ENCODE measurements at places on chromosomes 4 and X. TPM values are rescaled to one million over a fixed set of nuclear protein-coding genes. Genes with fewer than 3 reads are reported as not detected.

DNA sequence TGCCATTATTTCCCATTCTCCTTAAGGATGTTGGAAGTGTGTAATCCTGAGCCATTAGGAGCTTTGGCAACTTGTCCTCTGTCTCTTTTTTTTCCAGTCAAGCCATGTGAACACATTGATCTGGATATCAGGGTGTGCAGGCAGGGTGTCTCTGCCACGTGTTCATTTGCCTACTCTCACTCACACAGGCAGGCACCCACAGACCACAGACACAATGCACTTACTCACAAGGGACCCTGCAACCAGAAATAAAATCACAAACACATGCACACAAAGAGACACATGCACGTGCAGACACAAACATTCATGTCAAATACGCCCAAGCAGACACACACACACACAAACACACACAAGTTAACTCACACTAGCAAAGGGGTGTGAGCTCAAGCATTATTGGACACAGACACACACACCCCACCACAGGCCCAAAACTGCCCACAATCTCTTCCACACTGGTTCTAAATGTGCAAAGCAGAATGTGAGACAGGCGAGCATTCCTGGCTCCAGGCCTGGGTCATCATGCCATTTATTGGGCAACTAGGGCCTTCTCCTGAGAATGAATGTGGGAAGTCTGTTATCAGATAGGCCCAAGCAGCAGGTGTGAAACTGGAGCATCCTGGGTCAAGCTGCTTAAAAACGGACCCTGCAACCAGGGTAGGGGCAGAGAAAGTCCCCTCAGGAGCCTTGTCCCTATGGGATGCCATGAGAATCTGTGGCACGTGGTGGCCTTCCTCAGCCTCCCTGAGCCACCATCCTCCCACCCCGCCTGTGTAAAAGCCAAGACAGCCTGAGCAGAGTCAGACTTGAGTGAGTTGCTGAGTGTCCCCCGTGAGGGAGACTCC lies 63.4 kb downstream of the NBDY start:
- no peak for DNase-seq

Gene ALAS2
- total RNA-seq, result not detected

Gene TMEM47
- not detected for total RNA-seq

DNA sequence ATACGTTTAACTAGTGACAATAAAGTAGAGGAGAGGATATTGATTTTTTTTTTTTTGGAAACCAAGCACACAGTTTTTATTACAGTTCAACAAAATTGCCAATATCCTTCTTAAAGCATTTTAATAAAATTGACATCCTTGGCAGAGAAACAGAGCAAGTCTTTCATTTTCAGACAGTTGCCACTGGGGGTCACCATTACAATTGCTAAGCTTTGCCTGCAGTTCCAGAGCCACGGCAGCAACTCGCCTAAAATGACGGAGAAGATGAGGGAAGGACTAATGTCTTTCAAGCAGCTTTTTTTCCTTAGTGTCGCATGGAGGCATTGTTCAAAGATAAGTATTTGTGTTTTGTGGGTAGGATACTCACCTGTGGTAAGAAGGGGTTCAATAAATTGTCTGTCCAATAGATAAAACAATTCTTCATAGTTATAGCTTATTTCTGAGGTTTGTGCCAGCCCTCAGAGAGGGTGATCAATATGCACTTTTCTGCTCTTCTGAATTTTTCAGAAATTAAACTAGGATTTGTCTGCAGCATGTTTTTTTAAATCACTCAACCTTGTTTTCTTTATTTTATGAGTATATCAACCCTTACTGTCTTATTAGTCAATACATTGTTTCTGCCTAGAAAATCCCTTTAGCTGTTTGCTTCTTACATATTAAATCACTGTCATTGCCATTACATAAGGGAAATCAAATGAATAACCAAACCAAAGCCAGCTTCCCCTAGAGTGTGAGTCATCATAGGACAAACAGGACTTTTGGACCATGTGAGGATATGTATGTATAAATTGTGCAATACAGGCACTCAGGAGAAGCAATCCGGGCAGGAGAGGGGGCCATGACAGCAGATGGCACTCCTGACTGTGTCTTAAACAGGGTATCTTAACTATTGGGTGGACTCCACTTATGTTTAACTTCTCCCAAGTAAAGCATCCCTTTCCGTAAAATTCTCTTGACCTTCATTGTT lies 508.1 kb upstream of the ARX start:
- DNase-seq, result no peak

Gene RADX
- 9.1 TPM for total RNA-seq

GRCh38 chr4:26860922-26861433 lies 337 bp downstream of the STIM2 start:
- DNase-seq, result peak; percentile 57

Gene RPL36A
- total RNA-seq, result 308 TPM

GRCh38 chr4:40482985-40483647 lies 146.5 kb downstream of the RBM47 start:
- no peak for DNase-seq

DNA sequence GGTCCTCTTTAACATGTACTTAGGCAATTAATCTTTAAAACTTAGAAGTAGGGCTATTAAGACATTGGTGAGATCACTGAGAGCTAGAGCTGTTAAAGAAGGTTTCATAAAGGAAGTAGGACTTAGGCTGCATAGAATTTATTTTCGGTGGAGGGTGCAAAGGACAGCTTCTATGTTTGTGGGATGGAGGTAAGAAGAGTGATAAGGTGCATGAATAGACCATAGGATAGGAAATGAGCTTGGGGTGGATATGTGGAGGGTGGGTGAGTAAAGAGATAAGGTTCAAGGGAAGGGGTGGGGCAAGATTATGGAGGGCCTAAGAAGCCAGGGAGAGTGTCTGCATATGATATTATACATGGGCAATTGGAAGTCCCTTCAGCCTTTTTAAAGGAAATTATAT lies 15.9 kb downstream of the RTL9 start:
- DNase-seq, result no peak

Gene PRR32
- total RNA-seq, result not detected

GRCh38 chrX:117998171-117998570 lies 118.4 kb downstream of the KLHL13 start:
- no peak for DNase-seq

Gene IL21
- total RNA-seq, result not detected

Gene ZAR1
- total RNA-seq, result not detected

- no peak for DNase-seq
Measured at GRCh38 chrX:9356846-9357245, 108.0 kb upstream of the TBL1X start.

Gene MEPE
- not detected for total RNA-seq

GRCh38 chr4:137738375-137738990 lies 206.2 kb upstream of the PCDH18 start:
- DNase-seq, result no peak

DNA sequence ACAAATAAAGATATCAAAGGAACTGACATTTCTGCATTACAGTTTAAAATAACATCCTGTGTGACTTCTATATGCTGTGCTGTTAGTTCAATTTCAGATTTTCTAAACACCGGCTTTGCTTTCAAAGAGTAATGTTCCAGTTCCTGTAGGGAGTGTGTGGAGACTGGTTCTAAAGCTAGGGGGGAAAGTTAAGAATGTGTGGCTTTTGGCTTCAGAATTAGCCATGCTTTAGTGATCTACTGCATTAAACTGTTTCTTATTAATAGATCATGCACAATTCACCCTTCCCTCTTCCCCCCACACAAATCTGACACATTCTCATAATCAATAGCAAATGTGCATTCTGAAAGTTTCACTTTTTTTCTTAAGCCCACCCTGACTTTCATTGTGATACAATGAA lies 32.0 kb upstream of the DKK2 start:
- no peak for DNase-seq

Gene POLN
- 1.7 TPM for total RNA-seq

Gene MAGIX
- total RNA-seq, result 0.31 TPM

Data from CD8-positive, alpha-beta T cell (primary cell).